ENCODE measurements at places on chromosomes 3 and 15.

DNA sequence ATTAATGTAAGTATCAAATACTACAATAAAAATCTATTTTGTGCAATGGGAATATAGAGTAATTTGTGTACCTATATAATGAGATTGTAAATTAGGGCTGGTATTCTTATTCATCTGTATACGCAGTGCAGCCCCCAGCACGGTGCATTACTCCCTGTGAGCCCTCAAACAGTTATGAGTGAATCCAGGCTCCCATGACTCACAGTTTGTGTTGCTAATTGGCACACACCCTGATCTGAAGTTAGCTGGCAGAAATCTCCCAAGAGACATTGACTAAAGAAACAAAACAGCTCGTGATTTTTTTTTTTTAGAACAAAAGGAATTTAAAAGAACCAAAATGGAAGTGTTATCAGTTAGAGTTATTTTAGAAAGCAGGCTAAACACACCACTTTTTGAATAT lies 15.7 kb downstream of the GK5 start:
- peaks cover 6% of the 10 kb centered on the region for H3K36me3 ChIP-seq
- H3K27ac ChIP-seq = no peak overlapping the region
- no peak overlapping the region for H3K4me3 ChIP-seq
- H3K4me1 ChIP-seq = no peaks in the 10 kb centered on the region

DNA sequence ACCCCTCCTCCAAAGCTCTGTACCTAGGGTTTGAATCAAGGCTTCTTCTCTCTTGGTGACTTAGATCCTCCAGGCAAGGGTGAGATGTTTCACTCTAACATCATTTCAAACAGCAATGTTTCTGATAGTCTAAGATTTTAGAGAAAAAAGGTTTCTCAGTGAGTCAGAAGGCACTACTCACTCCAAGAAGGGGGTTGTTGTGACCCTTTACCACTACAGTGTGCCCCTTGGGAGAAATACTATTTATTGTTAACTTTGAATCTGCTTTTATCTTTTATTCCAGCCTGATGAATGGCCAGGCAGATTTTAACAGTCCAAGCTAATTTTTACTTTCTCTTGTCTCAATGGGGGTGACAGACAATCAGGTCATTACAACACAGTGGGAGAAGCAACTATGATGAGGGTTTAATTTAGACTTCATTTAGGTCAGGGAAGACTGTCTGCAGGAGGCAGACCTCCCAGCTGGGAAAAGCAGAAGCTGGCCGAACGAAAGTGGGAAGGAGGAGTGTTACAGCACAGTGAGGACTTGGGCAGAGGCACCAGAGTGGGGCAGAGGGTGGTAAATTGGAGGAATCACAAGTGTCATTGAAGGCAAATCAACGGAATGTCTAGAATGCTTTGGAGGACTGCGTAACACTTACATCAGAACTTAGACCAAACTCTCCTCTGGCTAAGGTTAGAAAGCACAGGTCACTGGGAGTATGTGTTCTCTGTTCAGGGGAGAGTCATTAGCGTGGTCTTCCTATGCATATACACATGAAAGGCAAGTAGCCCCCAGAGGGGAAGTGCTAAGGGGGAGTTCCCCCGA lies 21.2 kb downstream of the ZNF860 start:
- no peaks in the 10 kb centered on the region for H3K27me3 ChIP-seq
- no peak overlapping the region for H3K27ac ChIP-seq
- no peak for DNase-seq
- H3K4me3 ChIP-seq = no peak overlapping the region
- H3K36me3 ChIP-seq = no peaks in the 10 kb centered on the region
- H3K4me1 ChIP-seq = no peaks in the 10 kb centered on the region

DNA sequence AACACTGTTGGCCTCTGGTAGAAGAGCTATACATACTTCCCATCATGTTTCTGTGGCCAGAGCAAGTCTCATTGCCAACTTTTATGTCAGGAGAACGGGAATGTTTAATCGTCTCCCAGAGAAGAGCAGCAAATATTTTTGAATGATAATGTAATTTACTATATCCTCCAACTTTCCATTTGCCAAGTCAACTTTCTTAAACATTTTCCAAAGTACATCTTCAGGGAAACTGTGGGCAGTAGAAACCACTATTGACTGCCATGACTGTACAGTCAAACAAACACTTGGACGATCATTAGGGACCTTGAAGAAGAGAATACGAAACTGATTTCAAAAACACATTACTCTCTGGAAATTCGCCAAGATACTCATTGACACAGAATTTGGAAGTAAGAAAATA lies 201.5 kb downstream of the GABRB3 start:
- no peaks in the 10 kb centered on the region for H3K36me3 ChIP-seq
- H3K27ac ChIP-seq = no peak overlapping the region
- no peak for DNase-seq
- H3K4me1 ChIP-seq = no peaks in the 10 kb centered on the region

GRCh38 chr3:193771653-193772421 lies 178.8 kb downstream of the OPA1 start:
- H3K4me3 ChIP-seq = no peak overlapping the region
- no peak overlapping the region for H3K27ac ChIP-seq
- H3K4me1 ChIP-seq = peaks cover 8% of the 10 kb centered on the region
- no peaks in the 10 kb centered on the region for H3K27me3 ChIP-seq
- no peak for DNase-seq

GRCh38 chr3:29311795-29312194 lies 30.9 kb downstream of the RBMS3 start:
- no peaks in the 10 kb centered on the region for H3K27me3 ChIP-seq
- H3K27ac ChIP-seq = no peak overlapping the region
- H3K4me3 ChIP-seq = no peak overlapping the region

GRCh38 chr3:117515309-117515708 lies 805.7 kb downstream of the TUSC7 start:
- no peaks in the 10 kb centered on the region for H3K4me1 ChIP-seq
- no peaks in the 10 kb centered on the region for H3K27me3 ChIP-seq
- no peak overlapping the region for H3K27ac ChIP-seq
- no peak overlapping the region for H3K4me3 ChIP-seq
- no peaks in the 10 kb centered on the region for H3K36me3 ChIP-seq
- DNase-seq = peak; percentile 9

GRCh38 chr15:72783640-72784455 lies at the start of gene ADPGK:
TSS of gene ADPGK (minus strand) at chr15:72783758. CDS start at chr15:72783691, 67 bp downstream.
- peak within 1 kb of the TSS; percentile 82 for H3K4me3 ChIP-seq
- H3K27ac ChIP-seq = peak within 1 kb of the TSS; percentile 83
- no peaks in the 10 kb centered on the region for H3K36me3 ChIP-seq
- H3K27me3 ChIP-seq = no peaks in the 10 kb centered on the region
- peak; percentile 99 for DNase-seq

DNA sequence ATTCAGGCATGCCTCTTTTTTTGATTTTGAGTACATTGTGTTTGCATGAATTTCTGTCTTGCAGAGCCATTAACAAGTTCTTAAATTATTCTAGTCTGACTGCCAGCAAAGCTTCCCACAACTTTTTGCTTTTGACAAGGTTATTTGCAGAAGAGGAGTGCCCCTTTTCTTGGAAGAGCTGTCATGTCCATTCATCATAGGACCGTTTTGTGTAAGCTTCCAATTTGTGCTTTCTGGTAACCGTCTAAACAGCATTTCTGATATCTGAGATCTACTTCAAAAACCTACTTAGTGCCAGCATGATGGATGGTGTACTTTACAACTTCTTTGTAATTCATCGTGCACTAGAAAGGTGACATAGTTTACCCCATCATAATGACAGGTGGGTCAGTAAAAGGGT lies 379.7 kb downstream of the NAALADL2 start:
- no peaks in the 10 kb centered on the region for H3K4me1 ChIP-seq
- no peak for DNase-seq
- H3K4me3 ChIP-seq = no peak overlapping the region
- no peaks in the 10 kb centered on the region for H3K27me3 ChIP-seq

DNA sequence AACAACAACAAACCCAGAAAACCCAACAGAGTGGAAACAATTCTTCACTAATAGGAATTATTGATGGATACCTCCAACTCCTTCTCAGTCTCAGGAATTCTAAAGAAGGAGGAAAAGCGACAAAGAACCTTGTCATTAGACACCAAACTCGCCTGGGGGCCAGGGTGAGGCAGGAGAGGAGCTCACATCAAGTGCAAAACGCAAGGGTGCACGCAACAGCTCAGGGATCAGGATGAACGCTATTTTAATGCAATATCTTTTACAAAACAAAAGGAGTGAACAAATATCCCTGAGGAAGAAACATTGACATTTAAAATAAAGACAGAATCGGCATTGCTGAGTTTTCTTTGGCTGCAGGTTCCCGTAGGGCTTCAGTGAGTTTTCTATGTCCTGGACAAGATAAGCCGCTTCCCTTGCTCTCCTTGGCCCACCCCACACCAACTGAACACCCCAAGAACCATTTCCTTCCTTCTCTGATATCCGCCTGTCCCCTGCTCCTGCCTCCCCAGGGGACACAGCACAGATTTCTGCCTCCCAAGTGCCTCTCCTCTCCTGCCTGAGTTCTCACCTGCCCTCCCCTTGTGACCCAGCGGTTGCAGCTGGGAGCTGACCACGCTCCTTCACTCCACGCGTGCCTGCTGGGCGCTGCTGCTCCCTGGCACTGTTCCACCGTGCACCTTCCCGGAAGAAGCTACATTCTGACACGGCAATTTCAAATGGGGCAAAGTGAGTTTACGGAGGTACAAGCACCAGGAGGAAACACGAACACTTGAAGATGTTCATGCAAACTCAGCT lies 63.0 kb downstream of the ATP10A start:
- no peak overlapping the region for H3K27ac ChIP-seq
- no peaks in the 10 kb centered on the region for H3K36me3 ChIP-seq
- no peaks in the 10 kb centered on the region for H3K4me1 ChIP-seq
- no peaks in the 10 kb centered on the region for H3K27me3 ChIP-seq
- DNase-seq = no peak

DNA sequence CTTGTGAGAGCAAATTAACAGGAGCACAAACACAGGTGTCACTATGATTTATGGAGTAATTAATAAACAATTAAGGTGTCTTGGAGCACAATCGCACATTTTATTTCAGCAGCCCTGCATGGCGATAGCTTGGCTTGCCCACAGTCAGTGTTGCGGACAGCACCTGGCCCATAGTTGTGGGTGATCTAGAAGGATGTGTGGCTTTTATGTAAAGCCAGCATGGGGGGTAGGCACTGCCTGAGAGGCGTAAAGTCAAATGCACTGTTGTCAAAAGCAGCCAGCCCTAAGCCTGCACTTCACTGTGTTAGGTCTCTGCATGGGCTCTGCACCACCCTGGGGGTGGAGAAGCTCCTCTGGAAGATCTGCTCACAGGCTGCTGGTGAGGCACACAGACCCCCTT lies 177.4 kb upstream of the PPP2R3A start:
- H3K27ac ChIP-seq = no peak overlapping the region
- no peaks in the 10 kb centered on the region for H3K36me3 ChIP-seq
- DNase-seq = no peak
- no peaks in the 10 kb centered on the region for H3K4me1 ChIP-seq
- no peaks in the 10 kb centered on the region for H3K27me3 ChIP-seq

- no peaks in the 10 kb centered on the region for H3K36me3 ChIP-seq
- H3K27me3 ChIP-seq = no peaks in the 10 kb centered on the region
- H3K4me3 ChIP-seq = no peak overlapping the region
- DNase-seq = no peak
- no peaks in the 10 kb centered on the region for H3K4me1 ChIP-seq
- no peak overlapping the region for H3K27ac ChIP-seq
Measured at GRCh38 chr3:99324636-99325203, 313.7 kb upstream of the COL8A1 start.

GRCh38 chr15:26767169-26767670 lies 5.6 kb downstream of the GABRB3 start:
- no peak overlapping the region for H3K27ac ChIP-seq
- H3K36me3 ChIP-seq = no peaks in the 10 kb centered on the region
- no peaks in the 10 kb centered on the region for H3K27me3 ChIP-seq
- DNase-seq = no peak
- H3K4me1 ChIP-seq = no peaks in the 10 kb centered on the region
- H3K4me3 ChIP-seq = no peak overlapping the region

- no peaks in the 10 kb centered on the region for H3K36me3 ChIP-seq
- no peaks in the 10 kb centered on the region for H3K27me3 ChIP-seq
- H3K4me3 ChIP-seq = no peak overlapping the region
- H3K4me1 ChIP-seq = no peaks in the 10 kb centered on the region
- DNase-seq = no peak
Measured at GRCh38 chr3:179673523-179673922, 20.7 kb downstream of the USP13 start.

DNA sequence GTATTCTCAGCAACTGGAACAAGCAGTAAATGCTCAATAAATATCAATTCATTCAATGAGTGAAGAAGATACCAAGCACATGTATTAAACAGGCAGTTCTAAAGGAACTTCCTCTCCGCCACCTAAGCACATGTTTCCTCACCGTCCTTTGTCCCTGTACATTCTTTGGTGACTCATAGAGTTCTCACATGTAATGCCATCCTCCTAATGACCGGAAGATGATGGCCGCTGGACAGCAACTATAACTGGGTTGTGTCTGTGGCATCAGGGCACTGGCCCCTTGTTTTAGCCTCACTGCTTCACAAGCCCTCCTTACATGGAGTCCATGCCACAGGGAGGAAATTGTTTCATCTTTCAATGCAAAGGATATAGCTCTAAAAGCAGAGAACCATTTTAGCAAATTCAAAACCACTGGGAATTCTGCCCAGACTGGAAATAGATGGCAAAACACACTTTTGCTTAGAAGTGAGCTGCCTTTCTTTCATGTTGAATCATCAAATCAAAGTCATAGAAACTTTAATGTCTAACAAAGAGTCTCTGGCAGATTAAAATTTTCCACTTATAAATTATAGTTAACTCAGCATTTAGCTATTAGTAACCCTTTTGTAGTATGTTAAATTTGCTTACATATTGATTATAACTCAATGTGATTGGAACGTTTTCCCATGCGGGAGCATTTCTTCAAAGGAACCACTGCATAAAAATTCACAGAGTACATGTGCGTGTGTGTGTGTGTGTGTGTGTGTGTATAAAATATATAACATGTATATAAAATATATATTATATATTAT lies 74.1 kb downstream of the GAP43 start:
- no peak for DNase-seq
- H3K27ac ChIP-seq = no peak overlapping the region
- H3K27me3 ChIP-seq = no peaks in the 10 kb centered on the region
- H3K4me3 ChIP-seq = no peak overlapping the region
- no peaks in the 10 kb centered on the region for H3K4me1 ChIP-seq

- no peaks in the 10 kb centered on the region for H3K36me3 ChIP-seq
- H3K4me3 ChIP-seq = no peak overlapping the region
- H3K27me3 ChIP-seq = no peaks in the 10 kb centered on the region
- no peaks in the 10 kb centered on the region for H3K4me1 ChIP-seq
- no peak for DNase-seq
Measured at GRCh38 chr15:100208921-100209603, 132.7 kb downstream of the ADAMTS17 start.

DNA sequence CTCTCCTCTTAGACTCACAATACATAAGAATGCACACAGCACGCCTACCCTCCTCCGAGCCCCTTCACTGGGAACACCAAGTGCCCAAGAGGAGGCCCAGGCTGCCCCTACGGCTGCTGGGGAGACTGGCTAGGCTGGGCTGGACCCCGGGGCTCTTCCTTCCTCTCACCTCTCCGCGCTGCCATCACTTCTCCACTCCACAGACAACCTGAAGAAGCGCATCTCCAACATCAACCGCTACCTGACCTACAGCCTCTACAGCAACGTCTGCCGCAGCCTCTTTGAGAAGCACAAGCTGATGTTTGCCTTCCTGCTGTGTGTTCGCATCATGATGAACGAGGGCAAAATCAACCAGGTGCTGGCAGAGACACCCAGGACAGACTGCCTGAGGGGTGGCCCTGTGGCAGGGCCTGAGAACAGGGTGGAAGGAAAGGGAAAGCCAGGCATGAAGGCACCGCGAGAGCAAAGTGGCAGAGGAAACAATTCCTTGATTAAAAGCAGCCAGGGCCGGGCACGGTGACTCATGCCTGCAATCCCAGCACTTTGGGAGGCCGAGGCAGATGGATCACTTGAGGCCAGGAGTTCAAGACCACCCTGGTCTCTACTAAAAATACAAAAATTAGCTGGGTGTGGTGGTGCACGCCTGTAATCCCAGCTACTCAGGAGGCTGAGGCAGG lies 51.6 kb downstream of the SEMA3G start:
- no peak overlapping the region for H3K4me3 ChIP-seq
- no peaks in the 10 kb centered on the region for H3K4me1 ChIP-seq
- H3K36me3 ChIP-seq = peaks cover 92% of the 10 kb centered on the region
- DNase-seq = no peak
